ENCODE measurements at places on chromosomes 3 and 15.

- DNase-seq = no peak
These were observed 91.9 kb upstream of the THBS1 start for GRCh38 chr15:39488961-39489360.

GRCh38 chr3:144003051-144003450 lies 31.4 kb downstream of the DIPK2A start:
- no peak for DNase-seq

GRCh38 chr3:155330370-155330769 lies 36.9 kb upstream of the STRIT1 start:
- no peak for DNase-seq

DNA sequence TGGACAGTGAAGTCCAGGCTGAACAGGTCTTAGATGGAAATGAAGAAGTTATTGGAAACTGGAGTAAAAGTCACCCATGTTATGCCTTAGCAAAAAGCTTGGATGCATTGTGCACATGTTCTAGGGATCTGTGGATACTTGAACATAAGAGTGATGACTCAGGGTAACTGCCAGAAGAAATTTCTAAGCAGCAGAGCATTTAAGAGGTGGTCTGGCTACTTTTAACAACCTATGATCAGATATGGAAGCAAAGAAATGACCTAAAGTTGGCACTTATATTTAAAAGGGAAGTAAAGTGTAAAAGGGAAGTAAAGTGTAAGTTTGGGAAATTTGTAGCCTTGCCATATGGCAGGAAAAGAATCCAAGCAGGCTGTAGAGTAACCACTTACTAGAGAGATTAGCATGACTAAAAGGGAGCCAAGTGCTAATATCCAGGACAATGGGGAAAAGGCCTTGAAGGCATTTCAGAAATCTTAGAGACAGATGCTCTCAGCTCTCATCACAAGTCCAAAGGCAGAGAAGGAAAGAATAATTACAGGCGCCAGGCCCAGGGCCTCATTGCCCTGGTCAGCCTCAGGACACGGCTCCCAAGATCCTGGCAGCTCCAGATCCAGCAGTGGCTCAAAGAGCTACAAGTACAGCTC lies 73.9 kb upstream of the KCNH8 start:
- DNase-seq = no peak

DNA sequence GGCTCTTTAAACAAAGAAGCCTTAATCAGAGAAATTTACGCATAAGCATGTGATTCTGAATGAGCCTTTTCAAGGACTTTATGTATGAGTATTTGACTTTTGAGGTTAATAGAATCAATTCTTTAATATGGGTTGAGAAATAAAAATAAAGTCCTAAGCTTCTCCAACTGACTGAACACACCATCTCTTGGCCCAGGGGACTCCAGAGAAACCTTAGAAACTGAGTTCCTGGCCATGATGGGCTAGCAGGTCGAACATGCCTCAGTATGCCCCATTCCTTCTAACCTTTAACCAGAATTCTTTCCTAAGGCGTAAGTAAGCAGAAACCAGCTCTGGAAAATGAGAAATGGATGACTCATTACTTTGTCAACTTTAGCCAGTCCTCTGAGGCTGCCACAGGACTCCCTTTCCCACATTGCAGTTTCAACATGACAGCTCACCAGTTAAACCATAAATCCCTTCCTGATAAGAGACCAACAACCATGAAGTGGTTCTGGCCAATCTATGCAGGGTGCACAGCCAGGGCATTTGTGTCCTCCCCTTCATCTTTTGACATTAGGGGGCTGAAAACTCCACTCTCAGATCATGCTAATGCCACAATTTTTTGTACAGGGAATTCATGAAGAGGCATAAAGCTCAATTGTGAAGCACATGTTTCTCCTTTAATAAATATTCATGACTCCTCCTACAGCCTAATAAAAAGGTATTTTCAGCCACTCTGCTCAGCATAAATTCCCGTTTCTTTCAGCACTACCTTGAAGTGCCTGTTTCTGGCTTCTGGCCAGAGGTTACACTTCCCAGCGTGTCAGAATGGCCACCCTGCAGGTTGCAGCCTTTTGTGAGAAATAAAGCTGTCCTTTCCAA lies 33.3 kb downstream of the TM4SF18 start:
- no peak for DNase-seq

GRCh38 chr3:196740481-196741248 lies 1.0 kb downstream of the PAK2 start:
- DNase-seq = no peak

DNA sequence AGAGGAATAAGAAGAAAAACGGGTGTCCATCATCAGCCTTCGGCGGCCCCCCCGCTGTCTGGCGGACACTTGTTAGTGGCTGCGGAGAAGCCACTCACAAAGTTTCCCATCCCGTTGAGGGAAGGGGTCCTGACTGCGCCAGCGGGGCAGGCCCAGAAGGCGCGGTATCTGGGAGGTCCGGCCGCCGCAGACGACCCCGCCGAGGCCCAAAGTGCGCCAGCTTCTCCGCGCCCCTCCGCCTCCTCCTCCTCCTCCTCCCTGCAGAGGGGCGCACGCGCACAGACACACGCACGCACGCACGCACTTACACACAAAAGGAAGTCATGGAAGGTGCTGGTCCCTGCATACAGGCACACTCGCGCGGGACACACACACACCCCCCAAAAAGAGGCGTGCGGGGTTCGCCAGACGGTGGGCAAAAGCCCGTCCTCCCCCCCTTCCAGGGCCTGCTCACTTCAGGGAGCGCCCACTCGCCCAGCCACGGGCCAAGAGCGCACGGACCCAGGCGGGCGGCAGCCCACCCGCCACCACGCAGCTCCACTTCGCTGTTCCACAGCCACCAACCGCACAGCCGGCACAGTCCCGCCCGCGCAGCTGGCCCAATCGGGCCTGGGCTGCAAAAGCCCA lies 18.0 kb downstream of the ZNF148 start:
- no peak for DNase-seq

DNA sequence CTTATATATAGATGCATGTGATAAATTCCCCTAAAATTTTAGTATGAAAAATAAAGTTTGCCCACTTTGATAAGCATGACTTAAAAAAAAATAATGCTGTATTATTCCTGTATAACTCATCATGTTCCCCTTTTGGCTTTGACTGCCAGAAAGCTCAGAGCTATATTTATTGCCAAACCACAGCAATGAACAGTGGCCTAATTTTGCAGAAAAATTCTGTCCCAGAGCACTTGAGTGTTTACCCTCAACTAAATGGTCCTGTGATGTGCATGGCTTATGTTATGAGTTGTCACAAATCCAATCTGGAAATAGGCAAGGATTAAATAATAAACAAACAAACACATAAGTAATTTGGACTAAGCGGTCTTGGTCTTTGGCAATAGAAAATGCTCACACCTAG lies 276.7 kb downstream of the SLC9A9 start:
- no peak for DNase-seq

- peak; percentile 8 for DNase-seq
These were observed 252.5 kb upstream of the TGFBR2 start for GRCh38 chr3:30353711-30354467.

DNA sequence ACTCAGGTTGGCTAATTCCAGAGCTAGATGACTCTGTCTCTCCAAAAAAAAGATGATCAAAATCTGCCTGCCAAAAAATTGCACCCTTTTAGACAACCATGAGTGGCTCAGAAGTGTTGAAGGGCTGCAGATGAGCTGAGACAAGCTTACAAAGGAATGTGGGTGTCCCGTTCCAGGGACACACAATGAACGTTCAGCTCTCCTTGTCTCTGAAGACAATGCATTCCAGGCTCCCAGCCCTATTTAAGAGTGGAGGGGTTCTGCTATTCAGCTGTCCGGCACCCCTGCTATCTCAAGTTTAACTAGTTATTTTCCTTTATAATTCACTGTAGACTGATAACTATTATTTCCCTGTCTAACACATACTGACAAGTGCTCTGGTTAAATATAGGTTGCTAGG lies 355.1 kb upstream of the WNT5A start:
- no peak for DNase-seq

DNA sequence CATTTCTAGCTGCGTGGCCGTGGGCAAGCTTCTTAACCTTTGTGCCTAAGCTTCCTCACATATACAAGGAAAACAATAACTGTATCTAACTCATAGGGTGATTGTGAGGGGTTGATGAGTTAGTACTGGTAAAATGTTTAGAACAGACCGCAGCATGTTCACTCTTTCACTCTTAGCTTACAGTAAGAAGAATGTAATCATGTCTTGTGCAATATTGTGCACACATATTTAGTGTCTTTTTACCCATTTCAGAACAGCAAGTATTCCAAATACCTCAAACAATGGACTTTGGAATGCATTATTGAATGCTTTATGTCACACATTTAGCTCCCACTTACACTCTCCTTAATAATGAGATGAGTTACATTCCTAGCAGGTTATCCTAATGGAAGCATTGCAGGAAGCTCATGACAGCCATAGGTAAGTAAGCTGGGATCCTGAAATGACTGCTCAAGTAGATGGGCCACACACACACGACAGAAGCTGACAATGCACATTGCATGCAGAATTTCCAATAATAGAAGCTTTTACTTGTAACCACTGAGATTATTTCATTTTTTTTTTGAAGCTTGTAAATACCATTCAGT lies 468.9 kb upstream of the WNT5A start:
- no peak for DNase-seq

- no peak for DNase-seq
These were observed 12.2 kb downstream of the TM4SF4 start for GRCh38 chr3:149486726-149487125.

DNA sequence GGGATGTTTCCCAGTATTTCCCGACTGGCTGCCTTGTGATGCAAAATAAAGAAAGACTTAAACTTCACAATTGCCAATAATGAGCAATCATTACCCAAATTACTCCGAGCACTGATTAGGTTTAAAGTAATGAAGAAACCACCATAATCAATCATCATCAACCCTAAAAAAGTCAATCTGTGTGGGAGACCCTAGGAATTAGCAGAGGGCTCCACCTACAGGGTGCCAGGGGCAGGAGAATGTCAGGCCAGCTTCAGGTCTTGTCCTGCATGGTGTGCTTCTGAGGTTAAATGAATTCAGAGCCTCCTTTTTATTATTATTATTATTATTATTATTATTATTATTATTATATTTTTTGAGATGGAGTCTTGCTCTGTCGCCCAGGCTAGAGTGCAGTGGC lies 478.0 kb upstream of the ARRDC4 start:
- DNase-seq = no peak

DNA sequence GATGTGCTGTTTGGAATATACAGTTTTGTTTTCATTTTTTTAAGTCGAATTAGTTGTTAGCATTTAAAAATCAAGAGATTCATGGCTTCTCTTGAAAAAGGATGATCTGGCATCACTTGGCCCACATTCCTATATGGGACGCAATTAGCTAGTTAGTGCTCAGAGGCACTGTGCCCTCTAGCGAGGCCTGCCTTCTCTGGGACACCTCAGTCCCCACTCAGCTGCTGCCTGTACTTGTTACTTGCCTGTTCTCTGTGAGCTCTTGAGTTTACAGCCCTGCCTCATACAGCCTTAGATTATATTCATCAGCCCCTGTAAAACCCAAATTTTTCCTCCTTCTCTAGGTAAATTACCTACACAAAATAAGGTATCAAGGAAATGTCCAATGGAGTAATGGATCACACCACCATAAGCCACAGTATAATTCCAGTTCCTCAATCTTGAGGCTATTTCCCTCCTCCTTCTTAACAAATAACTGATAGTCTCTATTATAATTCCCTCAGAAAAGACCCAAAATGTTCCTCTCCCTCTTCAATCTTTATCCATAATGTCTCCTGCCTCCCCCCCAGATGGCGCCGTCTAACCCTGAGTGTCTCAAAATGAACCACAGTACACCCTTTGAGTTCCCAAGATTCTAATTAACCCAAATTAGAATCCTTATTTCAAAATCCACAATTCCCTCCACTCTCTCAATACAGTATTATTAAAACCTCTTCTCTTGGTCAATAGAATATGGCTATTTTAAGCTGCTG lies 2.7 kb downstream of the ZMAT3 start:
- no peak for DNase-seq

- DNase-seq = no peak
These were observed 70.9 kb downstream of the CGGBP1 start for GRCh38 chr3:87987952-87988351.

DNA sequence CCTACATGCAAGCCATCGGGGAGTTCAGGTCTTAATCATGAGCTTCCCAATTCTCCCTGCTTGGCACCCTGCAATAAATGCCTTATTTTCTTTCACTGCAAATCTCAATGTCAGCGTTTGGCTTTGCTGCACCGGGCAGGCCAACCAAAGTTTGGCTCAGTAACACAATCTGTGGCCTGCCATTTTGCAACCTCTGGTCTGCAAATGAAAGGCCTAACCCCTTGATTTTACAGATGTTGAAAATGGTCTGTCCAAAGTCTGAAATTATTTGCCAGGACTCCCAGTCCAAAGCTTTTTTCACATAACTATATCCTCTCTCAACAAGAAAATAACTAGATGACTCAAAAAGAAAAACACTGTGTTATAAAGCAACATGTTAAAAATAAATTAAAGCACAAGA lies 34.0 kb upstream of the LEKR1 start:
- DNase-seq = no peak

DNA sequence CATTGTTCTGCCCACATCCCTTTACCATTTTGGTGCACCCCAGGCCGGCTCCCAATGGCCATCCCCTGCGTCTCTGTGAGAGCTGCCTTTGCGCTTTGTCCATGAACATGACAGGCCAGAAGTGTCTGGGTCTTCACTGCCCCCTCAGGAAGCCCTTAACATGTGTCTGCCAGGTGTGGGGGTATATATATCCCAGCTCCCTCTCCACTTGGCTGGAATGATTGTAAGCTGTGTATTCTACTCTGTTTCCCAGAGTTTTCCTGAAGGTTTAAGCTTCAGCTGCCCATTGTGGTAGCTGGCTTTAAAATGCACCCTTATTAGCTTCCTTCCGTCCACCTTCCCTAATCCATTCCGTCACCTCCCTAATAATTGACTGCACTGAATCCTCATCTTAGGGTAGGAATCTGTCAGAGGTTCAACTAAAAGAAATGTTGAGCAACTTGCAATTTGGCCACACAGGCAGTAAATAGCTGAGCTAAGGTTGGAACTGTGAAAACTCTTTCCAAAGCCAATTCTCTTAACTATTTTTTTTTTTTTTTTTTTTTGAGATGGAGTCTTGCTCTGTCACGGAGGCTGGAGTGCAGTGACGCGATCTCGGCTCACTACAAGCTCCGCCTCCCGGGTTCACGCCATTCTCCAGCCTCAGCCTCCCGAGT lies 30.4 kb upstream of the UBE2E1 start:
- DNase-seq = no peak

DNA sequence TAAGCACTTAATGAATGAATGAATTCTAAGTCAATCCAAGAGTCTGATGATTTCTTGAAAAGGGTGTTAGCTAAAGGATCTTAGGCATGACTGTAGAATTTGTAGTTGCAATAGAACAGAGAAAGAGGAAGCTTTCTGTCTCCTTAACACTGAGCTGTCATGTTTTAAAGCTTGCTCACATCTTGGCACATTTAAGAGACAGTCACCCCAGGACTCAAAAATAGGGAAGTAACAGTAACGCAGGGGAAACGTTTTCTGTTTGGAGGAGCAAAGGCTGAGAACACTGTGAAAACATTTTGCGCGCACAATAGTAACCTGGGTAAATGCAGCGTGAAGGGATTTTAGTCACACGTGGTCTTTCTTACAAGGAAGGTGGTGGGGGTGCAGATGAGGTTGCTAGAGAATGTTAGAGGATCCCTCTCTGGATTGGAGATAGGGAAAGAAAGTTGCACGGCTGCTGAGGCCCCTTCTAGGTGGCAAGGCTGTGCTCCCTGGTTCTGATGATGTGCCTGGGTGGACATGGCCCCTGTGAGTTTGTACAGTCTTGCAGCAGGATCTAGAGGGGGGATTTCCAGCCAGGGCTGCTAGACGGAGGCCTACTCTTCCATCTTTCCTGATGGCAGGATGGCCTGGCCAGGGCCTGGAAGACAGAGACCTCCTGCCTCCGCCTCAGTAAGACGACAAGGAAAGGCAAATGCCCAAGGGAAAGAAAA lies 12.0 kb downstream of the STARD5 start:
- no peak for DNase-seq

GRCh38 chr3:78021710-78022109 lies 981.8 kb downstream of the ROBO2 start:
- no peak for DNase-seq
